ENCODE measurements at places on chromosomes 4 and X.

DNA sequence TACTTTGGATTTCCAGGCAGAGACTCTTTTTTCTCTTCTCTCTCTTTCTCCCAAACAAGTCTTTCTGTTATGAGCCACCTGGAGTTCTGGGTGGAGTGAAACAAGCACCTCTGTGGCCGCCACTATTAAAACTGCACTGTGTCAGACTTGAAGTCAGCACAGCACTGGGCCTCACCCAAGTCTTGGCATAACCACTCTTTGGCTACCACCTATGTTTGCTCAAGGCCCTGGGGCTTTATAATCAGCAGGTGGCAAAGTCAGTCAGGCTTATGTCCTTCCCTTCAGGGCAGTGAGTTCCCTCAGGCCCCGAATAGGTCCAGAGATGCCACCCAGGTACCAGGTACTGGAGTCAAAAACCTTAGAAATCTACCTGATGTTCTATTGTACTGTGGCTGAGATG lies 52.4 kb downstream of the ITIH6 start:
- no peak for DNase-seq

DNA sequence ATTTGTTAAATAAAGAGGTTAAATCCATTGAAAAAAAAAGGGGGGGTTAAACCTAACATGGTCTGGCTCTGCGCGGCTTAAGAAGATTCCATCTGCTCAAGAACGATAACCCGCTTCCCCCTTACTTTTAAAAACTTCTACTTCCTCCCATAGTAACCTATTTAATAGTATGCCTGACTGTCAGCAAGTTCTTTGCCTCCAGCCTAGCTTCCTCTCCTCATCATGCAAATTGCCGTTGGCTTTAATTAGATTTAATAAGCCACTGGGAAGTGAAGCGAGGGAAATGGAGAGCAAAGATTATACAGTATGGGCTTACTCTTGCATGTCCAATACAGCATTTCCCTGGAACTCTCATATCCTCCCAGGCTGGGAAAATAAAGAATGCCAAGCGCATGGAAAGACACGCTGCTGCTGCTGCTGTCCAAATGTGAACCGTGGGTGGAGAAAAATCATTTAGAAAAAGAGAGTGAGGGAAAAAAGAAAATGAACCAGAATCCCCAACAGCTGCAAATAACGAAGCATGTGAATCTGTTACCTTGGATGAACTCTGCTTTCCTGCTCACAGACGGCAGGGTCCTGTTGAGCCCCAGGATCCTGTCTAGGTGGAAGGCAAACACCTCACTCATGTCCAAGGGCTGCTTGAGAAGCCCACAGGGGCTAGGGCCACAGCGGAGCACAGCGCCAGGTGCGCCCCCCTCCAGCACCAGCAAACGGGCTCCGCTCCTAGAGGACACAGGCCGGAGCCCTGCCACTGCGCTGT lies 2.7 kb downstream of the GASK1B start:
- DNase-seq = peak; percentile 58

DNA sequence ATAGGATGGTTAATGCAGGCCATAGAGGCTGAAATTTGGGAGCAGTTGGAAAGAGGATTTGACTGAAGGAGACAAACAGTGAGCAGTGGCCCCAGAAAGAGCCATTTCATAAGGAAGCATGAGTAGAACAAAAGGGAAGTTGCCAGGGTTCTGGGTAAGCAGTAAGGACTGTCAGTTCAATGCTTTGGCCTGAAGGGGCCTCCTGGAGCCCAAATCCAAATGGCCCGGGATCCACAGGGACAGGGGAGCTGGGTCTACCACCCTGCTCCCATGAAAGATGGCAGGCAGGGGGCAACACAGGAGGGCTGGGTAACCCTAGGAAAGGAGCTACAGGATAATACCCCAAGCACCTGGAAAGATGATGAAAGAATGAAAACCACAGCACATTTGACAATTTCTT lies 4.1 kb upstream of the INTS6L start:
- peak; percentile 1 for DNase-seq

- peak; percentile 14 for DNase-seq
Measured at GRCh38 chr4:75494563-75494962, 19.6 kb downstream of the RCHY1 start.

- DNase-seq = peak; percentile 14
Measured at GRCh38 chr4:54678826-54679225, 21.1 kb downstream of the KIT start.

GRCh38 chr4:75254745-75255144 lies 259.5 kb downstream of the RCHY1 start:
- DNase-seq = no peak

- no peak for DNase-seq
Measured at GRCh38 chr4:61320154-61320553, 120.0 kb downstream of the ADGRL3 start.

GRCh38 chr4:88690355-88690754 lies 7.3 kb downstream of the NAP1L5 start:
- DNase-seq = peak; percentile 16

DNA sequence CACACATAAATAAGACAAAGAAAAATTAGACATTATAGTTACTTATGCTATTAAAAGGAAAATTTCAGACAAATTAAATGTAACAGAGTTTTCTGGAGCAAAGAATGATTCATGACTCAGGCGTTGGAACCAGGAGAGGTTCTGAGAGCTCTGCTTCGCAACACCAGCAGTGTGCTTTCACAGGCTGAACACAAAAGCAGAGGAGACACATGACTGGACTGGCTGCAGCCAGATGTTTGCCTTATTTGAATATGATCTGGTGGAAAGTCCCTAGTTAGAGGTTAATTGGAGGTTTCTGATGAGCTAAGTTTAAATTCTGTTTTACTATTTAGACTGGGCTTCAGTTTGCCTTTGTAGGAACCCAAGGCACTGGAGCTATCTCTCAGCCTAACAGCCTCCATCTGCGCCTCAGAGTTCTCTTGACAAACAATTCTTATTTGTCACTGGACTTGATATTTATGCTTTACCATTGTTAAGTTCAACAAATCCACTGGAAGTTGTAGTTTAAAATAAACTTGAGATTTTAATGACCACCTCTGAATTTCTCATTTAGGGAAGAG lies 16.2 kb downstream of the BOD1L1 start:
- DNase-seq = no peak

DNA sequence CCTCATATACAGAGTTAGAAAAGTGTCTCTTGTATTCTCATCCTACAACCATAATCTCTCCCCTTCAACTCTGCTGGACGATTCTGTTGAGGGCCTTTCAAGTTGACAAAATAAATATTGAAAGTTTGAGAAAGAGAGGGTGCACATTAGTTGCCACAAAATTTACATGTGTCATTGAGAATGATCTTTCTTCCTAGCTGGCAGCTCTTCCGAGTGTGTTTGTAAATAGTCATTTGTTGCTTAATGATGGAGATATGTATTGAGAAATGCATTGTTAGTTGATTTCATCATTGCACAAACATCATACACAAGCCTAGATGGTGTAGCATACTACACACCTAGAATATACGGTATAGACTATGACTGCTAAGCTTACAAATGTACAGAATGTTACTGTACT lies 632.8 kb upstream of the AMOT start:
- no peak for DNase-seq

All from erythroblast (primary cell).